T47D (cell line): ENCODE measurements at places on chromosomes 16 and 17.
A peak's percentile ranks its signal among the peaks of the same experiment; 100 is the strongest.

- DNase-seq, result no peak
Measured at GRCh38 chr16:77376358-77376757, 58.5 kb downstream of the ADAMTS18 start.

GRCh38 chr16:1331712-1332617, 1.5 kb upstream of the BAIAP3 start:
- peak; percentile 85 for DNase-seq

GRCh38 chr17:80220736-80221215, 549 bp downstream of the SLC26A11 start:
- DNase-seq, result peak; percentile 36

DNA sequence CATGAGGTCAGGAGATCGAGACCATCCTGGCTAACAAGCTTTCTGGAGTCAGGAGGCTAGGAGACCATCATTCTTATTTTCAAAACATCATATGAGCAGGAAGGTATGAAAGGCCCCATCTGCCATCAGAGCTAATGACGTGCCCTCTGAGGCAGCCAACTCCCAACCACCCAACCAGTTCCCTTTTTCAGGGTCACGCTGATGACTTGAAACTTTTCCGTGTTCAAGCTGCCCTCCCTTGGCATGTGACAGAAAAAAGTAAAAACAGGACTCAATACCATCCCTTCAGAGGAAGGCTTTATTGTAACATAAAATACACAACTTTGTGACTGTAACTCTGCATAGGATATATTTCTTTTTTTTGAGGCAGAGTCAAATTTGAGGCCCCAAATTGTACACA, 4.6 kb upstream of the GHDC start:
- no peak for DNase-seq

- DNase-seq, result no peak
Measured at GRCh38 chr16:56767024-56767423, 37.1 kb downstream of the NUP93 start.

DNA sequence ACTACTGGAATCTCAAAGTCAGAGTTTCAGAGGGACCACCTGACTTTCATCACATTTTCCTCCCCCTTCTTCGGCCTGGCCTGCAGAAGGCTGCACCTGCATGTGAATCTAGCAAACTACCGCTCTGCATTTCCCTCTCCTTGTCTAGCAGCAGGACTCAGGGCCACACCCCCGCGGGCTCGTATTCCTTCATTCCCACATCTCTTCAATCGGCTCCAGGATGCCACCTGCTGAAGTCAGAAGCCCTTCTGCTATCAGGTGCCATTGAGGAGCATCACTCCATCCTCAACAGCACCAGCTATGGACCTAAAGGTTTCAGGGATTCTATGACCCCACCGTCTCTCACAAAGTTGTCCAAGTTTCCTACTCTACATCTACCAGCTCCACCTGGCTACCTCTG, 169.5 kb downstream of the VPS53 start:
- no peak for DNase-seq

GRCh38 chr16:85199069-85199725, 86.9 kb upstream of the CIBAR2 start:
- DNase-seq, result no peak

- DNase-seq, result peak; percentile 46
Measured at GRCh38 chr17:75722076-75722475, 817 bp downstream of the ITGB4 start.
